Nephron progenitor cell (in vitro differentiated cells): ENCODE measurements at places on chromosomes 5 and 9.

DNA sequence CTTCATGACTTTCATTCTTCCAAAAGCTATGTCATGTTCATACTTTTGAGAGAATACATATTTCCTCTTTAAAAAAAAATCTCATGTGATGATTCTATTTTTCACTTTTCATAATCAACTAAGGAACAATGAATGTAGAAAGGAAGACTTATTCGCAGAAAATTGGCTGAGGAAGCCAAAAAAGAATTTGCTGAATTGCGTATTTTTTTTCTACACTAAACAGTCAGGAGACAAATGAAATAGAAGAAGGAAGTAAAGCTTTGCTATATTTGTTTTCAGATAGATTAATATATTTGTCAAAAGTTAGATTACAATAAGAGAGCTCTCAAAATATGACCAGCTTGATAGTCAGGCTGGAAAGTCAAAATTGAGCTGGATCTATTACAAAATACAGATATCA lies 504.2 kb downstream of the ANXA1 start:
- no peak overlapping the region for H3K27ac ChIP-seq
- DNase-seq: no peak
- H3K4me1 ChIP-seq: peaks cover 22% of the 10 kb centered on the region

- no peak overlapping the region for H3K4me3 ChIP-seq
- peaks cover 12% of the 10 kb centered on the region for H3K36me3 ChIP-seq
- DNase-seq: peak; percentile 50
- H3K27me3 ChIP-seq: no peaks in the 10 kb centered on the region
These were observed 150.9 kb downstream of the ADGRV1 start for GRCh38 chr5:90709323-90710155.

- no peak overlapping the region for H3K27ac ChIP-seq
- no peaks in the 10 kb centered on the region for H3K36me3 ChIP-seq
- no peak overlapping the region for H3K4me3 ChIP-seq
- peaks cover 22% of the 10 kb centered on the region for H3K27me3 ChIP-seq
- H3K4me1 ChIP-seq: no peaks in the 10 kb centered on the region
These were observed 42.1 kb upstream of the TMOD1 start for GRCh38 chr9:97459326-97459725.

DNA sequence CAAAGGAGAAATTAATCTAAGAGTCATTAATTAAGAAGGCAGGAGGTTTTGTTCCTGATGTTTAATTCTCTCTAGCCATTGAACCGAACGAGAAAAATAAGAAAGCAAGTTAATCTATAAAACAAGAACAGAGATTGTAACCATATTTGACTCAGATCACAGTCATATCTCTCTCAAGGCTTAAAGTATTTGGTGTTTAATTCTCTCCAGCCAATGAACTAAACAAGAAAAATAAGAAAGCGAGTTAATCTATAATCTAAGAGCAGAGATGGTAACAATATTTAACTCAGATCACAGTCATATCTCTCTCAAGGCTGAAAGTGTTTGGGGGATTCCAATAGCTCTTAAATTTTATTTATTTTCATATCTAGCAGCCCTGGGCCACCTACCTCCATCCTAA lies 74.4 kb upstream of the SHISAL2B start:
- H3K27me3 ChIP-seq: peaks cover 19% of the 10 kb centered on the region
- DNase-seq: no peak
- no peak overlapping the region for H3K27ac ChIP-seq
- no peaks in the 10 kb centered on the region for H3K4me1 ChIP-seq
- no peaks in the 10 kb centered on the region for H3K36me3 ChIP-seq

GRCh38 chr9:137234758-137235423 lies 4.2 kb downstream of the SLC34A3 start:
- no peak for DNase-seq
- no peaks in the 10 kb centered on the region for H3K36me3 ChIP-seq
- H3K27ac ChIP-seq: no peak overlapping the region

DNA sequence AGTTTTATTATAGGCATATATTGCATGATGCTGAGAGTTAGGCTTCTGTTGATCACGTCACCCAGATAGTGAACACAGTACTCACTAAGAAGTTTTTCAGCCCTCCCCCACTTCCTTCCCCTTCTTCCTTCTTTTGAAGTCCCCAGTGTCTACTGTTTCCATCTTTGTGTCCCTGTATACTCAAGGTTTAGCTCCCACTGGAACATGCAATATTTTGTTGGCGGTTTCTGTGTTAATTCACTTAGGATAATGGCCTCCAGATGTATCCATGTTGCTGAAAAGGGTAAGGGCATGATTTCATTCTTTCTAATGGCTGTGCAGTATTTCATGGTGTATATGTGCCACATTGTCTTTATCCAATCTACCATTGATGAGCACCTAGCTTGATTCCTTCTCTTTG lies 764.3 kb downstream of the MTRR start:
- H3K4me1 ChIP-seq: no peaks in the 10 kb centered on the region
- no peak for DNase-seq
- H3K27me3 ChIP-seq: peaks cover 4% of the 10 kb centered on the region
- no peaks in the 10 kb centered on the region for H3K36me3 ChIP-seq

DNA sequence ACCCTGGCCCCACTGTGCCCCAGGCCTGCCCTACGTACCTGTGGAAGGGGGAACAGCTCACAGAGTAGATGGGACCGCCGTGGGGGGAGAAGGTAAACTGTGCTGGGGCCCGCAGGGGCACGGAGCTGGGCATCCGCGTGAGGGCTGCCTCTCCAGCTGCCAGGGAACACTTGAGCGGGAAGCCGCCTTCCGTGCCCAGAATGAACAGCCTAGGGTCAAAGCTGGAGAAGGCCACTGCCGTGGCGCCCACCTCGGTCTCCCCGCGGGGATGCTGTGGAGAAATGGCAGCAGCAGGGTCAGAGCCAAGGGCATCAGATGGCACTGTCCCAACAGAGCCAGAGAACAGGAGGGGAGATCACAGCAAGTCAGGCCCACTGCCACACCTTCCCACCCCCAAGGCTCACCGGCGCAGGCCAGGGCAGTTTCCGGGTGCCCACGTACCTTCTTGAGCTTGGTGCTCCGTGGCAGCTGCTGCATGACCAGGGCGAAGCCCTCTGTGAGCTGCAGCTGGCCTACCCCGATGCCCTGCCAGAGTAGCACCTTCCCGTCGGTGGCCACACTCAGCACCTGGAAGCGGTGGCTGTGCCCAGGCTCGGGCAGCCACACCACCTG lies 21.9 kb downstream of the DYNC2I2 start:
- H3K36me3 ChIP-seq: peaks cover 47% of the 10 kb centered on the region
- peaks cover 5% of the 10 kb centered on the region for H3K4me1 ChIP-seq
- peak overlapping the region; percentile 72 for H3K27ac ChIP-seq
- DNase-seq: no peak

GRCh38 chr5:147339313-147339712 lies 104.5 kb downstream of the STK32A start:
- DNase-seq: no peak
- peaks cover 62% of the 10 kb centered on the region for H3K4me1 ChIP-seq
- no peak overlapping the region for H3K4me3 ChIP-seq
- H3K27ac ChIP-seq: no peak overlapping the region
- peaks cover 18% of the 10 kb centered on the region for H3K36me3 ChIP-seq

GRCh38 chr5:122426301-122426700 lies 114.3 kb downstream of the SNCAIP start:
- peaks cover 8% of the 10 kb centered on the region for H3K4me1 ChIP-seq
- no peak overlapping the region for H3K4me3 ChIP-seq
- DNase-seq: no peak
- H3K36me3 ChIP-seq: peaks cover 15% of the 10 kb centered on the region
- H3K27me3 ChIP-seq: no peaks in the 10 kb centered on the region
- no peak overlapping the region for H3K27ac ChIP-seq

DNA sequence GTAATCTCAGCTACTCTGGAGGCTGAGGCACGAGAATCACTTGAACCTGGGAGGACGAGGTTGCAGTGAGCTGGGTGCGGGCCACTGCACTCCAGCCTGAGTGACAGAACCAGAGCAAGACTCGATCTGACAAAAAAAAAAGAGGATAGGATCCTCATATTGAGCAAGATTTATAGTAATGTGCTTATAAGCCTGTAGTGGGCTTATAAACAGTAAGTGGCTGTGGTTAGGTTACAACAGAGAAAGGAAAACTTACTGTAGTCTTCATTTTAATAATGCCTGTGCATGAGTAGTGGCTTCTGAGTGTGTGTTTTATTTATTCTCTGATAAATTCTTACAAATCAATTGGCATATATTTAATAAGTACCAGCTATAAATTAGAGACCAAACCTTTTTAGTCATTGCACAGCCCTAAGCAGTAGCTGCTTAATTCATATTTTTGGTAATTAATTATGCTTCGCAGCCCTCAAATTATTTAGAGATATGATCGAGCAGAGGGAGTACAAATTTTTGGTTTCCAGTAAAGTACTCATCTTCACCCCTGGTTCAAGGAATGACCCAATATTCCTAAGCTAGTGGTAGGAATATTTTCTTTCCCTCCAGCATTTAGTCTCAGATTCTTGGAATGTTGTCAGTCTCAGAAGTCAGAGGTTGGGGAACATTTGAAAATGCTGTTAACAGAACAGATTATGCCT lies 73.8 kb upstream of the KLF9 start:
- peaks cover 2% of the 10 kb centered on the region for H3K27me3 ChIP-seq
- H3K4me3 ChIP-seq: no peak overlapping the region
- no peaks in the 10 kb centered on the region for H3K36me3 ChIP-seq
- DNase-seq: no peak
- peaks cover 29% of the 10 kb centered on the region for H3K4me1 ChIP-seq
- no peak overlapping the region for H3K27ac ChIP-seq

DNA sequence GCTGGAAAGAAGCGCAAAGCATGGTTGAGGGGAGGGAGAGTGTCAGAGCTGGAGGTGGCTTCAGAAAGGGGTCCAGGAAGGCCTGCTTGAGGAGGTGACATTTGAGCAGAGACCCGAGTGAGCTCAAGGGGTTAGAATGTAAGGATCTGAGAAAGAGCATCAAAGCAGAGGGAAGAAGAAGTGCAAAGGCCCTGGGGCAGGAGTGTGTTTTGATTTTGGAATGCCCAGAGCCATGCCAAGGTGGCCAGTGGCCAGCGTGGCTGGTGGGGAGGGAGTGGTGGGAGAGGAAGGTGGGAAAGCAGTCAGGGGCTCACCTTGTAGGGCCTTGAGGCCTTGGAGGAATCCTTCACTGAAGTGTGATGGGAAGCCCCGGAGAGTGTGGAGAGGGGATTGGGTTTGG lies 15.4 kb downstream of the FGF18 start:
- H3K27ac ChIP-seq: no peak overlapping the region
- peaks cover 16% of the 10 kb centered on the region for H3K36me3 ChIP-seq
- DNase-seq: no peak
- H3K4me1 ChIP-seq: peaks cover 58% of the 10 kb centered on the region

DNA sequence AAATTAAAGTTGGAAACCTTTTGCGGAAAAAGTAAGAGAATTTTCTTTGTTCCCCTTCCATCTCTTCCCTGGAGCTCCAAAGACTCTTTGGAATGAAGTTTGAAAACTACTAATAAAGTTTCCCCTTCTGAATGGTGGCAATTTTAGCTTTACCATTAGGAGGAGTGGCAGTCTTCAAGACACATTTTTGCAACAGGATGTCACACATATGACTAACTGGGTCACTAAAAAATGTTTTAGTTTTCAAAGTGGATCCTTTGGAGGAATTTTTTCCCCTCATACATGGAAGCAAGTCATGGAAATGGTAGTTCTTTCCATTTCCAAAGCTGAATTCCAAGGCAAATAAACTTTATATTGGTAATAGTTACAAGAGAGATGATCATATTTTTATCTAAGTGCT lies 15.6 kb downstream of the FBXO4 start:
- H3K4me1 ChIP-seq: peaks cover 3% of the 10 kb centered on the region
- H3K36me3 ChIP-seq: no peaks in the 10 kb centered on the region
- no peak overlapping the region for H3K4me3 ChIP-seq
- no peaks in the 10 kb centered on the region for H3K27me3 ChIP-seq
- no peak overlapping the region for H3K27ac ChIP-seq
- no peak for DNase-seq

GRCh38 chr5:58983526-58984452 lies 400.9 kb downstream of the RAB3C start:
- peaks cover 73% of the 10 kb centered on the region for H3K36me3 ChIP-seq
- no peak overlapping the region for H3K4me3 ChIP-seq
- H3K27me3 ChIP-seq: no peaks in the 10 kb centered on the region
- H3K4me1 ChIP-seq: peaks cover 24% of the 10 kb centered on the region
- no peak for DNase-seq
- peak overlapping the region; percentile 43 for H3K27ac ChIP-seq

DNA sequence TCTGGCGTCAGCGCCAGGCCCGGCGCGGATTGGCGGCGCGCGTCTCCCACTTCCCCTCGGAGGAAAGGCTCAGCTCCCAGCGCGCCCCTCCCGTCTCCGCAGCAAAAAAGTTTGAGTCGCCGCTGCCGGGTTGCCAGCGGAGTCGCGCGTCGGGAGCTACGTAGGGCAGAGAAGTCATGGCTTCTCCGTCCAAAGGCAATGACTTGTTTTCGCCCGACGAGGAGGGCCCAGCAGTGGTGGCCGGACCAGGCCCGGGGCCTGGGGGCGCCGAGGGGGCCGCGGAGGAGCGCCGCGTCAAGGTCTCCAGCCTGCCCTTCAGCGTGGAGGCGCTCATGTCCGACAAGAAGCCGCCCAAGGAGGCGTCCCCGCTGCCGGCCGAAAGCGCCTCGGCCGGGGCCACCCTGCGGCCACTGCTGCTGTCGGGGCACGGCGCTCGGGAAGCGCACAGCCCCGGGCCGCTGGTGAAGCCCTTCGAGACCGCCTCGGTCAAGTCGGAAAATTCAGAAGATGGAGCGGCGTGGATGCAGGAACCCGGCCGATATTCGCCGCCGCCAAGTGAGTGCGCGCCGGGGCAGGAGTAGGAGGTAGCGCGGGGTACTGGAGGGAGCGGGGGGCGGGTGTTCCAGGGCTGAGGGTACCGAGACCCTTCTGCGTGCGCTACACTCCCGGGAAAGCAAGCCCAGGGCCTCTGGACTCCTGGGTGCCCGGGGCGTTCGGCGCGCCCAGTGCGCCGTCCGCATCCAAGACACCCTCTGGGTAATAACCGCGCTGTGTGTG lies at the start of gene MSX2:
Gene MSX2, plus strand, starts transcription at position 99 of the 777 bp plus-strand sequence. Its CDS starts 78 bp downstream, at position 177.
- H3K4me3 ChIP-seq: peak within 1 kb of the TSS; percentile 87
- peaks cover 15% of the 10 kb centered on the region for H3K36me3 ChIP-seq
- DNase-seq: peak; percentile 91
- peaks cover 84% of the 10 kb centered on the region for H3K4me1 ChIP-seq

DNA sequence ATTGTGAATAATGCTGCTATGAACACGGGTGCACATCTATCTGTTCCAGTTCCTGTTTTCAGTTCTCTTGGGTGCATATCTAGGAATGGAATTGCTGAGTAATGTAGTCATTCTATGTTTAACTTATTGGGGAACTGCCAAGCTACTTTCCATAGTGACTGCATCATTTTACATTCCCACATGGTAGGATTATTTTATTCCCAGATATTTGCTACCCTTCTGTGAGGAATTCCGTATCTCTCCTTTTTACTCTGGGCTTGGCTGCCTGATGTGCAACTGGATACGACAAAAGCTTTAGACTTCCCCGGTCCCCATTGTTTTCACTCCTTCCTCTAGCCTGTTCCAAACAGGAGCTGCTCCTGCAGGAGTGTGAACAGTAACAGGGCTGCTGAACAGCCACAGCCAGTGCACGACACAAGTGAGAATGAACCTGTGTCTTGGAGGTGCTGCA lies 7.2 kb downstream of the TAS2R1 start:
- no peaks in the 10 kb centered on the region for H3K36me3 ChIP-seq
- DNase-seq: no peak
- H3K4me1 ChIP-seq: peaks cover 40% of the 10 kb centered on the region
- H3K27ac ChIP-seq: peak overlapping the region; percentile 27
- no peaks in the 10 kb centered on the region for H3K27me3 ChIP-seq
- H3K4me3 ChIP-seq: no peak overlapping the region

GRCh38 chr5:82354543-82354942 lies 76.4 kb upstream of the RPS23 start:
- no peak overlapping the region for H3K27ac ChIP-seq
- H3K4me1 ChIP-seq: peaks cover 60% of the 10 kb centered on the region
- H3K27me3 ChIP-seq: peaks cover 17% of the 10 kb centered on the region
- no peak overlapping the region for H3K4me3 ChIP-seq
- DNase-seq: no peak
